A549 treated with GW870086 at 1 μM for 4 hours (cell line): ENCODE measurements at places on chromosomes 16 and 17. TPM values are rescaled to one million over a fixed set of nuclear protein-coding genes. Genes with fewer than 3 reads are reported as not detected.

CACNA1G gene
- total RNA-seq: 3.4 to 5.3 TPM (median 4.6 TPM) in 5 replicates

CCDC200 gene
- not detected in 5 replicates for total RNA-seq

MEIOB gene
- total RNA-seq: 1.2 to 2.1 TPM (median 1.5 TPM) in 5 replicates

SDR42E2 gene
- total RNA-seq: not detected in 5 replicates

CPNE2 gene
- 38.1 to 47.9 TPM (median 45.5 TPM) in 5 replicates for total RNA-seq

PRSS33 gene
- not detected in 5 replicates for total RNA-seq

OTOP3 gene
- not detected in 5 replicates for total RNA-seq

SLC12A3 gene
- not detected in 5 replicates for total RNA-seq

CCDC47 gene
- total RNA-seq: 88.0 to 123 TPM (median 102 TPM) in 5 replicates

COG8 gene
- total RNA-seq: 20.4 to 27.1 TPM (median 26.7 TPM) in 5 replicates

SCGB1C2 gene
- not detected in 5 replicates for total RNA-seq

CDRT15L2 gene
- not detected in 5 replicates for total RNA-seq

CDRT15 gene
- total RNA-seq: not detected in 5 replicates

TBC1D3C gene
- total RNA-seq: 0.07 TPM in 1 of 5 replicates, not detected in the others

KRTAP9-2 gene
- not detected in 5 replicates for total RNA-seq

NXPH3 gene
- 0.43 to 0.80 TPM (median 0.68 TPM) in 5 replicates for total RNA-seq

MYH1 gene
- total RNA-seq: not detected in 5 replicates
